ENCODE measurements at places on chromosomes 6 and 20.

DNA sequence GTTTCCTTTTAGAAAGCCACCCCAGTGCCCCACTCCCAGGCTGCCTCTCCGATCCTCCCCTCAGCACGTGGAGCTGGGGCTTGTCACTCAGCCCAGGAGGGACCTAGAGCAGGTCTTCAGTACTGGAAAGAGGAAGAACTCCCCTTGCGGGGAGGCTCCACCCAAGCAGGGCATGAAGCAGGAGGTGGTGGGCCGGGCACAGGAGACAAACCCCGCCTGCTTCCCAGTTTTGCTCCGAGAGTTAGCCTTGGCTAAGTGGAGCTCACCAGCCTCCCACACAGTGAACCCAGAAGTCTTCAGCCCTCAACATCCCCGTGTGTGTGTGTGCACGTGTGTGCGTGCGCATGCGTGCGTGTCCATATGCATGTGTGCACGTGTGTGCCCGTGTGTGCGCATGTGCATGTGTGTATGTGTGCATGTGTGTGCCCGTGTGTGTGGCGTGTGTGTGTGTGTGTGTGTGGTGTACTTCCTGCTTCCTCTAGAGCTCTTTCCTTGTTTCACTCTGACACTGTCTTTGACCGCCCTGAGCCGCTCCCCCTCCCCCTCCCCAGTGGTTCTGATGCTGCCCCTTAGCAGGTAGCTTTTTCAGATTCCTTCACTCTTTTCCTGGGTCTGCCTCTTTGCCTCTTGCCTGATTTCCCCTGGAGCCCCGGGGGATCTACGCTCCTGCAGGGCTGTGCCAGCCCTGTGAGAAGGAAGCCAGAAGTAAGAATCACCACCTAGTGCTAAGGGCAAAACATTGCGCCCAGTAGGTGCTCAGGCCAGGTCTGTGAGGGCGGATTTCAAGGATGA lies 239.8 kb downstream of the CDC5L start:
- no peak for DNase-seq

DNA sequence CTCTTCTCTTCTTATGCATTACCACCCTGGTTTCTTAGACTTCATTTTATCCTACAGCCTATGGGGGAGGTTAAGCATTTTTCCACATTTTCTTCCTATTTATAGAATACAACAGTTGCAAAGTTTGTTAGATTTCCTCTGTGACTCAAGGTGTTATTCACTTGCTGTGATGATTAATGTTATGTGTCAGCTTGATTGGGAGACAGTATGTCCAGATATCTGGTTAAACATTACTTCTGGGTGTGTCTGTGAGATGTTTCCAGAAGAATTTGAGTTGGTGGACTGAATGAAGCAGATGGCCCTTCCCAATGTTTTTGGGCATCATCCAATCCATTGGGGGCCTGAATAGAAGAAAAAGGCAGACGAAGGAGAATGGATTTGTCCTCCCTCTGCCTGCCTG lies 131.3 kb downstream of the C6orf118 start:
- DNase-seq = peak; percentile 40

DNA sequence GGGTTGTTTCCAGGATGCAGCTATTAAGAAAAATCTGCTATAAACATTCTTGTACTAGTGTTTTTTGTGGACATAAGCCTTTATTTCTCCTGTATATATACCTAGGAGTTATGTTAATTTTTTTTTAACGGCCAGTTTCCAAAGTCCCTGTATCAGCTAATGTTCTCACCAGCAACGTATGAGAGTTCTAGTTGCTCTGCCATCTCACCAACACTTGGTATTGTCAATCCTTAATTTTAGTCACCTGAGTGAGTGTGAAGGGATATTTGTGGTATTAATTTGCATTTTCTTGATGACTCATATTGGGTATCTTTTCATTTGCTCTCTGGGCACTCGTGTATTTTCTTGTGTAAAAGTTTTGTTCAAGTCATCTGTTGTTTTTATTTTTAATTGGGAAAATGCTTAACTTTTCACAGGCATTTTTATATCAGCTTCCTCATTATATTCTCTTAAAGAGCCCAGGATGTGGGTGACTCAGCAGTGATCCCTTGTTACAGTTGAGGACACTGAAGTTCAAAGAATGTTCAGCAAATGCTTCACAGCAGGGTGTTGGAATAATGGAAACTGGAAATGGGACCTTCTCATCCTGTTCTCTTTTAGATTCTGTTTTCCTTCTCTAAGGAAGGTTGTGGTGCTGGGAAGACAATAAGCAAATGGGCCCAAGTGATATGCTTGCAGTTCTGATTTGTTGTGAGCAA lies 211.7 kb upstream of the PRND start:
- DNase-seq = no peak

DNA sequence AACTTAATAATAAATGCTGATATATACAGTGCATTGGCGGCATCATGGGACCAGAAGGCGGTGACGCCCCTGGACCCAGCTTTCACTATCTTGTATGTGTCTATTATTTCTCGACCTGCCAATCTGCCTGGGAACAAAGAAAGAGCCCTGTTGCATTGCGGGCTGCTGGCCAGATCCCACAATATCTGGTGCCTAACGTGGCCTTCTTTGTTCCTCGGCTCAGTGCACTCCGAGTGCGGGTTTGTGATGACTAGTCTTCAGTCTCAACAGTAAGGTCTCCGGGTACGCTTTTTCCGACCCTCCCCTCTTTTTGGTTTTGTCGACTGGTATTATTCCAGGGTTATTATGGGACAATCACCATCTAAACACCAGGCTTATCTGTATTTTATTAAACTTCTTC lies 291.5 kb downstream of the TBC1D32 start:
- DNase-seq = no peak

DNA sequence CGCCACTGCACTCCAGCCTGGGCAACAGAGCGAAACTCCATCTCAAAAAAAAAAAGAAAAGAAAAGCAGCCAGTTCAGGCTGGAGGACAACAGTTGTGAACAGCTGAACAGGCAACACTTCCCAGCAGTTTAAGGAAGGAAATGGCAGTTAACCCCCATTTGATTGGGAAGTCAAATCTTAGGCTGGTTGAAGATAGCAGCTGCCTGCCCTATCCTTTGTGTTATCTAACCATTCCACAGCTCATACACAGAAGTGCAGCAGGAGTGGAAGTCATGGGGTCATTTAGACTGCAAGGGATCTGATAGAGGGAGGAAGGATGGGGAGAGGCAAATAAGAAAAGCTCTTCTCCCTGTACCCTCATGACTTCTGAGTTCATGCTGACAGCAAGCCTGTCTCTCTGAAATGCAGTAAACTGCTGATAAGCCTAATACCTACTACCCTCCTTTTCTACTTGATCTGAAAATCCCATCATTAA lies 35.3 kb downstream of the KCTD20 start:
- no peak for DNase-seq
